ENCODE measurements at places on chromosomes 11 and 22. TPM values are rescaled to one million over a fixed set of nuclear protein-coding genes. Genes with fewer than 3 reads are reported as not detected.

Gene TOB2
- total RNA-seq = 16.1 TPM

Gene TLCD5
- total RNA-seq = 9.3 TPM

Gene TREH
- total RNA-seq = not detected

Gene F2
- not detected for total RNA-seq

Gene ZC3H12C
- total RNA-seq = 8.5 TPM

Gene ARHGAP42
- total RNA-seq = 5.6 TPM

Gene ASPHD2
- total RNA-seq = 0.77 TPM
